GOT3 (cell line): ENCODE measurements at places on chromosomes 11 and 22.

DNA sequence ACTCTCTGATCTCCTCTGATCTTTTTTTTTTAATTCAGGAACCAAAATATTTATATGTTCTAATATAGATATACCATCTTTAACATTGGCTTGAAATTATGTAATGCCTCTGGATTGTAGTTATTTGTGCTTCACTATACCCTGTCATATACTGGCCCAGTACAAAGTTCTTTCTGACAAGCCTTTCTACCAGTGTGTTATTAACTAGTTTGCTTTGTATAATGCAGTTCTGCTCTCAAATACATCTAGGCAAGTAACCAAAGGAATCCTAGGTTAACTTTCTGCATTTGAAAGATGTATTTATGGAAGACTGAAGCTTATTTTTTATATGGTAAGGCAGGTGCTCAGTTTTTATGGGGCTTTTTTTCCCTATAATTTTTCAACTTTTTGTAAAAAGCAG is 36.1 kb downstream of the ARHGEF12 start:
- no peak for DNase-seq

DNA sequence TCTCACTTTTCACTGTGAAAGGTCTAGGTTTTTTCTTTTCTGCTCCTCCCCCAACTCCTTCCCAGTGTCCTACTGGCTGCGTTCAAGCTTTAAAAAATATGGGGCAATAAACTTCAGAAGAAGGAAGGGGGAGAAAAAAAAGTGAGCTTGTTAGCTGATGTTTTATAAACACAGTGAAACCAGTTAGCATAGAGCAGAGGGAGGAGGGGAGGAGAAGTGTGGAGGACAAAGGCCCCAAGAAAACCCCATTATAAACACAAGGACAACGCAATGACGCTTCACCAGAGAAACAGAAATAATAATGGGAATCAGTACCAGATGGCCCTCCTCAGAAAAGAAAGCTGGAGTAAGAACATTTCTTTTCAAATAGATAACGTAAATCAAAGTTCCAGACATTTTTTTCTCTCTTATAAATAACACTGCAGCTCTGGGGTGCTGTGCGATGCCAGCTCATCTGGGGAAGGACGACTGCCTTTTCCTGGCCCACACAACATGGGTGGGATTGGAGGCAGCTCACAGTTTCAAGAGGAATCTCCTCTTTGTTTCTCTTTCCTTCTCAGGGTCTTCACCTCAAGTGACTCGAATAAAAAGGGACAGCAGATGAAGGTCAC is 235.4 kb upstream of the NARS2 start:
- DNase-seq: no peak

- no peak for DNase-seq
These were observed 45.5 kb upstream of the OLFML1 start for GRCh38 chr11:7439746-7440320.

DNA sequence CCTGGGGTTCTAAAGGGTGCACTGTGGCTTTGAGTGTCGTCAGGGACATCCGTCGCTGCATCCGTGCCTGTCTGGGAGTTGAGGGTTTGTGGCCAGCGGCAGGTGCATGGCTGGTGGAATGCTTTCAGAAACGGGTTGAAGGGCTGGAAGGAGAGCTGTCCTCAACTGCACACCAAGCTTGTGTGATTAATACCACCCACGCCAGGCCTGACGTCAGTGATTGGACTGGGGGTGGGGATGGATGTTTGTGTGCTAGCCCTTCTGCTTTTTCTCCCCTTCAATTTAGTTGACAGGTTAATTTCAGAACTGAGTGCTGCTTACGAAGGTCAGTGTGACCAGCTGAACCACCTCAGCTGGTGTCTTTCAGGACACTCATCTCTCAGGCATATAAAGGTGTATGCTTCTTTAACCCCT is 3.2 kb upstream of the GAB2 start:
- no peak for DNase-seq

DNA sequence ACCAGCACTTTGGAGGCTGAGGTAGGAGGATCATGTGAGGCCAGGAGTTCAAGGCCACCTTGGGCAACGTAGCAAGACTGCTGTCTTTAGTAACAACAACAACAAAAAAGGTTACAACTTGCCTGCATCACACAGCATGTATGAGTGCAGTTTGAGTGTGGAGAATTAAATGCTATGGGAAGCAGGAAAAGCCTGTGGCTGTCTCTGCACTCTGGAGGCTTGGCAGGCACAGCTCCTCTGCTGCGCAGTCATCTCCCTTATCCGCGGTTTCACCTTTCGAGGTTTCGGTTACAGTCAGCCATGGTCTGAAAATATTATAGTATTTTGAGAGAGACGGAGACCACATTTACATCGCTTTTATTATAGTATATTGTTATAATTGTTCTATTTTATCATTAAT is 2.9 kb downstream of the MICAL2 start:
- DNase-seq: no peak

DNA sequence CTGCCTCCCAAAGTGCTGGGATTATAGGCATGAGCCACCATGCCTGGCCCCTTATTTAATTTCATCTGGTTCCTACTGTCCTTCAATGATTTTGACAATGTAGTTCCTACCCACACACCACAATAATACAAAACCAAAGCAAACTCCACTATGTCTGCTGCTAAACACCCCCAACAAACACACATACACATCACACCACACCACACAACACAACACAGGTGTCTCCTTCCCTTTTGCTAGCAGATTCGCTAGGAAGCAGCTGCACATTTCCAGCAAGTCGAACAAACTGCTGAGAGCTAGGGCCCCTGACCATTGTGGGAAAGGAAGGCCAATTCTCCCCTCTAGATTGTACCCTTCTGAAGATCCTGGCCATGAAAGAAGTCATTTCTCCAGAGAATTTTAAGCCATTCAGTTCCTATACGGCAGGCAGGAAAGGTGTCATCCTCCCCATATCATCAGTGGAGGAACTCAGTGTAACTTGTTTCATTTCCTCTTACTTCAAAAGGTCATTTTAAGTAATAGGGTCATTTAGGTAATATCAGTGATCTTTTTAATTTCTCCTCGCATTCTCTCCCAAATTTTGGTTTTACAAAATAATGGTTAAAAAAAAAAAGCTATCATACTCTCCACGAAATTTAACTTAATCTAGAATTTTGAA is 18.5 kb downstream of the NUMA1 start:
- no peak for DNase-seq

- DNase-seq: no peak
These were observed 23.9 kb downstream of the RTN4RL2 start for GRCh38 chr11:57484141-57484710.

- no peak for DNase-seq
These were observed 1.7 kb downstream of the QSER1 start for GRCh38 chr11:32894149-32894827.

- DNase-seq: no peak
These were observed 591.4 kb downstream of the SOX6 start for GRCh38 chr11:15764948-15765347.

DNA sequence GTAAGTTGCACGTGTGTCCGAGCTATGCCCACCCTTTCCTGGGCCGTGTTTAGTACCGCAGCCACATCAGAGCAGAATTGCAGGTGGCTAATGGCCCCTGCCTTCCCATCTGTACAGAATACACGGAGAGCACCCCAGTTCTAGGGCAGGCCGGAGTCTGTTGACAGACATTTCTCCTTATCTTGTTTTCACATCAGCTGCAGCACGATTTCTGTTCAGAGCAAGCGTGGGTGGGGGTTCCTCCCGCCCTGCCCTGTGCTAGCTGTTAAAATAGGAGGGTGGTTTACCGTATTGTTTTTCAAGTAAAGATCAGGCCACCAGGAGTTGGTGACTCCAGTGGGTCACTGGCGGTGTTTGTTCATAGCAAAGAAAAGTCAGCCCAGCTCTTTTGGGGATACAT is 41.1 kb downstream of the UBASH3B start:
- DNase-seq: no peak

GRCh38 chr11:35928688-35929395 is 15.0 kb upstream of the LDLRAD3 start:
- DNase-seq: no peak

DNA sequence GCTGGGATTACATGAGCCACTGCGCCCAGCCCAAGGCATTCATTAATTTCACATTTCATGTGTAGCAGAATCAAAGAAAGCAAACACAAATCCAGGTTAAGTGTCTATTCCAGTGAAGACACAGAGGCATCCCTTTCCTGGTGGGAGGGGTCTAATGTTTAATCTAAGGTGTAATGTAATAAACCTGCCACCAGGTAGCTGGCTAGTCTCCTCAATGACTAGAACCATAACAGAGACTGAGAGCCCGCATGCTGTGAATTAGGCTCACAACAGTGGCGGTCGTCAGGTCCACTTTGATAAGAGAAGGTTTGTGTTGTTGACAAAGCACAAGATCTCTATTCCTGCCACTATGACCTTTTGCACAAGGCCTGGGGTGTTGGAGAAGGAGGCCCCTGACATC is 64.2 kb upstream of the ADA2 start:
- no peak for DNase-seq

- no peak for DNase-seq
These were observed 33.3 kb upstream of the ADSL start for GRCh38 chr22:40313007-40313406.

DNA sequence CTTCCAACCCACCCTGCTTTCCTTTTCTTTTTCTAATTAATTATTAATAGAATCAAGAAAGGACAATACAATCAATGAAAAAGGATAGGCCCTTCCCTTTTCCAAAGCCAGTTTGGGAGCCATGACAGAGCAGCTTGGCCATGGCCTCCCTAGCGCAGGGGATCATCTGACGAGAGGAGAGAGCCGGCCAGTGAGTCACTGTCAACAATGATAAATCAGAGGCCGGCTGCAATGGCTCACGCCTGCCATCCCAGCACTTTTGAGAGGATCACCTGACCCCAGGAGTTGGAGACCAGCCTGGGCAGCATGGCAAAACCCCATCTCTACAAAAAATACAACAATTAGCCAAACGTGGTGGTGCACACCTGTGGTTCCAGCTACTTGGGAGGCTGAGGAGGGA is 27.5 kb upstream of the KRTAP5-7 start:
- no peak for DNase-seq

GRCh38 chr22:37139762-37140161 is 10.0 kb downstream of the IL2RB start:
- no peak for DNase-seq

DNA sequence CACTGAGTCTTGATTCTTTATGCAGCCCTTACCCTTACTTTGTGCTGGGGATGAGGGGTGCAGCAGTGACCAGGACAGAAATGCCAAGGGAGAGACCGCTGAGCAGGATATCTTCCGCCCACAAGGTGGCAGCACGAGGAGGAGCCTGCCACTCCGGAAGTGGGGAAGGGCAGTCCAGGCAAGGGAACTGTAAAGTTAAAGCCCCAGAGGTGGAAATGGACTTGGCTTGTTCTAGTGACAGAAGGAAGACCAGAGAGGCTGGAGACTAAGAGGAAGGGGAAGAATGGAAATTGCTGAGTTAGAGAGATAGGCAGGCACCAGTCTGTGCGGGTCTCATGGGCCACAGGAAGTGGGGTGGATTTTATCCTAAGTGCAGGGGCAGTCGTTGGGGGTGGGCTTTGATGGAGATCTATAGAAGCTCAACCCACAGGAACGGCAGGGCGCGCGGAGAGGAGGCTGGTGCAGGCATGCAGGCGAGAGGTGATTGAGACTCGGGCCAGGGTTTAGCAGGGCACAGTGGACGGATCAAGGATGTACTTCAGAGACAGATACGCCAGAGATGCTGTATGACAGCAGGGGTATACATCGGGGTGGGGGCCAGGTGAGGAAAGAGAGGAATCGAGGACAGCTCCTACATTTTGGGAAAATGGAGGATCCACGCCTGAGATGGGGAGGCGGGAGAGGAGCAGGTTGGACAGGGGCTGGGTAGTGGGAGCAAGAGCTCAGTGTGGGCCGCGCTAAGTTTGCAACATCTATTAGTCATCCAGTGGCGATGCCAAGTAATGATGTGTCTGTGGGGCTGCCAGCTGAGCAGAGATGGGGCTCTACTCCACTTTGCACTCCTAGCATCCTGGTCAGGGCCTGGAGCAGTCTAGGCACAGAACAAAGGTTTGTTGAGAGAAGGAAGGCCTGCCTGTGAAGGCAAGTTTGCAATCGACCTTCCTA is 3.3 kb upstream of the GRK2 start:
- peak; percentile 54 for DNase-seq

- DNase-seq: no peak
These were observed 118.5 kb downstream of the KCNQ1OT1 start for GRCh38 chr11:2581151-2581930.

GRCh38 chr11:69498614-69499175 is 17.2 kb downstream of the LINC01488 start:
- DNase-seq: no peak

- no peak for DNase-seq
These were observed 9.3 kb upstream of the KLHL35 start for GRCh38 chr11:75442161-75442885.

DNA sequence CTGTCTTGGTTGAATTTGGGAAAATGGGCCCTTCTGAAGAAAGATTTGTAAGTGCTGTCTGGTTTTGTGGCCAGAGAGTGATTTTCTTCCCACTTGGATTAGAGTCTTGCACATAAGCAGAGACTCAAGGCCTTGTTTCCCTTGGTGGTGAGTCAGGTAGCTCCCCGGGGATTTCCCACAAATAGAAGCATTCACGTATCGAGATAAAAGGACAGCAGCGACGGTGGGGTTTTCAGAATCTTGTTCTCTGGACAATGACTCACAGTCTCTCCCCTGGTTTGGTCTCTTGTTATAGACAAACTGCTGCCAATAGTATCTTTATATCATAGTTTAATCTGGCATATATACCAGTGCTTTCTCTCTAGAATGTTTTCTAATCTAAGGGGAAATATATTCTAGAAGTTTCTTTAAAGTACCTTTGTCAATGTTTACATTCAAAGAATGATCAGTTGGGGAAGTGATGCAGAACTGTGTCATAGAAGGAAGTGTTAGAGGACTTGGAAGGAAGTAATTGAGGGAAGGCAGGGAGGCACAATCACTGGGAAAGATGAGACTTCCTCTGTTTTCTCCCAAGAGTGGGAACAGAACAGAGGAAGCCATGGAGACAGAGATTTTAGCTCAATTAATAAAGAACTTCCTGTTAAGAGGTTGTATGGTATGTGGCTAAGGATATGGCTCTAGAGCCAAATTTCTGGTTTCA is 18.1 kb downstream of the POLA2 start:
- no peak for DNase-seq

- peak; percentile 16 for DNase-seq
These were observed 43.3 kb upstream of the EP300 start for GRCh38 chr22:41048791-41049717.

GRCh38 chr11:120256178-120256577 is 16.2 kb downstream of the POU2F3 start:
- no peak for DNase-seq

DNA sequence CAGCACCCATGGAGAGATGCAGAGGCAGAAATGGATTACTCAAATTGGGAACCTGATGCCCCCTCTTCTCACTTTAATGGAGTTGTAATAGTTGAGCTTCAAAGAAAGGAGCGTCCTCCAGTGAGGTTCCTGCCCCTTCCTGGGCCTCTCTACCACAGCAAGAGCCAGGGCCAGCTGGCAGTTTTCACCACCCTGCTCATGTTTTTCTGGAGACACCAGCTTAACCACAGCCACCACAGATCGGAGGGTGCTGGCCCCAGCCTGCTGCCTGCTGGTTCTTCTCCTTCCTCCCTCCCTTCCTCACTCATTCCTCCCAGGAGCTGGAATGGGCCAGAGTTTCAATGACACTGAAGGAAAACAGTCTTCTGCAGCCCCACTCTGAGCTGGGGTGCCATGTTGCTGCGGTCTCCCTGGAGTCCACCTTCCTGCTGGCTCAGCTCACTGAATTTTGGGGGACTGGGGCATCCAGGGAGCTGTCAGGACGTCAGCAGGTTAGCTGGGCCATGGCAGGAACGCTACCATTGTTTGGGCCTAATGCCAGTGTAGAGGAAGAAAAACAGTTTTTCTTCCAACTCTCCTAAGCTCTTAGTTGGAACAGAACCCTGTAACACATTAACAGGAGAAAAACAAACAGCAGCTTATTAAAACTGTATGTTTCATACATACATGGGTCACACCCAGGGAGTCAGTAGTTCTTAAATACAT is 57.7 kb downstream of the TRAF6 start:
- no peak for DNase-seq
